ENCODE measurements at places on chromosomes 13 and 19.
A peak's percentile ranks its signal among the peaks of the same experiment; 100 is the strongest.

DNA sequence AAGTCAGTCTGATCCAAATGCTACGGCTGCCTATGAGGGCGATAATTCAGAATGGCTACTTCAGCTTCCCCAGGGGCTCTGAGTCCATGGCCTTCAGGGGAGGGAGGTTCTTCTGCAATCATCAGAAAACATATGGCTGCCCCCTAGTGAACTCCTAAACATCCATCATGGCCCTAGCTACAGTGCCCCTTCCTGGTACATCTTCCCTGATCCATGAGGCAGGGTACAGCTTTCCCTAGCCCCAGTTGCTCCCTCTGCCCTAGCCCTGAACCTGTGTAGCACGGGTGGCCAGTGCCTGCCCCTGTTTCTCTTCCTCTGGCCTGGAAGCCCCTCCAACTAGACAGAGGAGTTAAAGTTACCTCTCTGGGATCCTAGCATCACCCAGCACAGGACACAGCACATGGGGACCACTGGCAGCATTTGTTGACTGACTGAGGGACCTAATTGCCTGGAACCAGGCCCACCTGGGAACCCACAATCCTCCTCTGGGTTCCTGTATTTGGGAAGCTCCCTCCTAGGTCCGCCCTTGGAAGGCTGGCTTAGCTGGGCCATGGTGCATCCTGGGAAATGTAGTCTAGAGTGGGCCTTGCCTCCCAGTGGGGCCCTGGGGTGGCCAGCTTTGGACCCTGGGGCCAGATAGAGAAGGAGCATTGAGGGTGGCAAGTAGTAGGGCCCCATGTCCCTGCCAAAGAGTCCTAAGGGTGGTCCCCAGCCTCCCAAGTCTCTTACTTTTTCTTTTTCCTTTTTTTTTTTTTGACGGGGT lies 17.7 kb upstream of the SEMA6B start:
- DNase-seq, result no peak

- no peak for DNase-seq
Observed at GRCh38 chr13:108787700-108788414, 158.4 kb downstream of the MYO16 start.

DNA sequence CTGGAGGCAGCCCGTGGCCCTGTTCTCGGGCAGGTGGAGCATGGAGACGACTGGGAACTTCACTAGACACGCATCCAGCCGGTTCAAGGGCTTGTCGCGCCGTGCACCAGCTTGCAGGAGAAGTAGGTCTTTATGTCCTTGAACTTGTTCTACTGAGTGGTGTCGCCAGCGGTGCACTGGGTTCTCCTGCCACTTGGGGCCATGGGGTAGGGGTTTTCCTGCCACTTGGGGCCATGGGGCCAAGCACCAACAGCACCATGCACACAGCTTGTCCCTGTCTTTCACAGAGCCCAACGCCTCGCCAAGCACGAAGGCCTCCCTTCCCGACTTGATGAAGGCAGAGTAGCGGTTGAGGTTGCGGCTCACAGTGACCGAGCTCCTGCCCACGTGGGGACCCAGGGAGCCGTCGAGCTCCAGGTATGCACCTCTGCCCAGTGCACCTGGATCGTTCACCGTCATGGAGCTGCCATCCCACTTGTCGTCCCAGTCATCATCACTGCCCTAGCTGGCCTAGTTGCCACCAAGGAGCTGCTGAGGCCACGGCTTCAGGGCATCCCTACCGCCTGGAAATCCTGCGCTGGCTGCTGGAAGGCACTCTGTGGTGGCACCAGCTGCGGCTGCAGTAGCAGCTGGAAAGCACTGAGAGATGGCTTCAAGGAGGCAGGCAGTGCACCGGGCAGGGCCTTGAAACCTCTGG lies 40.5 kb upstream of the TPM4 start:
- no peak for DNase-seq

GRCh38 chr13:46006688-46007452 lies 45.7 kb downstream of the ZC3H13 start:
- no peak for DNase-seq

- no peak for DNase-seq
Observed at GRCh38 chr19:50820086-50820485, 3.5 kb downstream of the KLK1 start.

DNA sequence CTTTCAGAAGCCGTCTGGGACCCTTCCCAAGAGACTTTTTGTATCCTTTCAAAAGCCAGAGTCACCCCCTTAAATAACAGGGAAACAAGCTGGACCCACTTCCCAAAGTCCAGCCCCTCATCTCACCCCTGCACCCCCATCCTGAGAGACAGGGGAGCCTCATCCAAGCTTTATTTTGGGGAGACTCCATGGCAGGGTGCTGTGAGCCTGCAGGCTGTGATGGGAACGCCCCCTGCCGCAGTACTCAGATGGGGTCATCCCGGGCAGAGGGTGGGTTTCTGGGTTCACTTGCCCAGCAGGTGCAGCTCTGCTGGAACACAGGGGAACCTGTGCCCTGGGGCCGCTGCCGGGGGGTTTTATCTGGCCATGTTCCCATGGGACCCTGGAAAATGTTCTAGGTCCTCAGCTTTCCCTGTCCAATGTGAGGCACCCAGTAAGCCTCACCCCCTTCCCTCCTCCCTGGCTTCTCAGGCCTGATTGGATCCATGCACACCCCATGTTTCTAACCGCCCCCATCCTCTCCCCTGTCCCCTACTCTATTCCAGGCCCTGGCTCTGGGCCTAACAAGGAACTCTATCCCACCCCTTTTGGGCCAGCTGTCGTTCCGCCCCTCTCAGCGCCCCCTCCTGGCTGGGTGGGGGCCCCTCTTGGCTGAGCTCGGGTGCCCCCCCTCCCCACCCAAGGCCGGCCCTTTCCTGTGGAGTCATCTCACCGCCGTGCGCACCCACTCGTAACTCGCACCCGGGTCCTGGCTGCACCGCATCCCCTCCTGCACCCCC lies 1.0 kb downstream of the HIF3A start:
- no peak for DNase-seq

DNA sequence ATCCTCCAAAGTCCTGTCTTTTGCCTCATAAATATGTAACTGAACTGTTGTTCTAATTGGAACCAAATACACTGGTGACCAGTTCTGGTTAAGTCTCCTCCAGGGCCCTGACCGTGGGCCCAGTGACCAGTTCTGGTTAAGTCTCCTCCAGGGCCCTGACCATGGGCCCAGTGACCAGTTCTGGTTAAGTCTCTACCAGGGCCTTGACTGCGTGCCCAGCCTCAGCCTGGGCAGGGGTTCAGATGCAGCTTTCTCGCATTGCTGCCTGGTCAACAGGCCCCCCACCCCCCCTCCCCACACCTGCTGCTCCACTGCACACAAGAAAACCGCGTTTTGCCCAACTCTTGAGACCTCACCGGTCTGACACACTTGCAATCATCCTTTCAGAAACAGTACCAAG lies 3.8 kb upstream of the GRTP1 start:
- DNase-seq, result no peak

DNA sequence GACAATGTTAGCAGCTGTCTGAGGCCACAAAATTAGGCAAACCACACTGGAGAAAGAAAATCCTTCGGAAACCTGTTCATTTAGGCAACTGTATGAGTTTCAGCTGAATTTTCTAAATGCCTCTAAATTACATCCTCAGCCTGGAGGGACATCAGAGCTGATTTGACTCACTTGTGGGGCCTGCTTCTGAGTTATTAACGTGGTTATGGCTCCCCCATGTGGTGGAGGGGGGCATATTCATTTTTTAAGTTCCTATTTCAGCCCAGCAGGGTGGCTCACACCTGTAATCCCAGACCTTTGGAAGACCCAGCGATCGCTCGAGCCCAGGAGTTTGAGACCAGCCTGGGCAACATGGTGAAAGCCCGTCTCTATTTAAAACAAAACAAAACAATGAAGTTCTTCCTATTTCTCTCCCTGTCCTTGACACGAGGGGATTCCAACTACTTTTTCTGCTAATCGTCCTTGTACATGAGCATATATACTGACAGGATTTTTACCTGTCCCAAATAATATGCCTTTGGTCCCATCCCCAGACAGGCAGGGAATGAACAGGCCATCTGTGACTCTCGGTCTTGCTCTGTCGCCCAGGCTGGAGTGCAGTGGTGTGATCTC lies 31.5 kb upstream of the HIF3A start:
- peak; percentile 28 for DNase-seq

GRCh38 chr13:110628477-110628793 lies 13.1 kb downstream of the NAXD start:
- no peak for DNase-seq

GRCh38 chr13:35347679-35348205 lies 128.7 kb downstream of the MAB21L1 start:
- no peak for DNase-seq

DNA sequence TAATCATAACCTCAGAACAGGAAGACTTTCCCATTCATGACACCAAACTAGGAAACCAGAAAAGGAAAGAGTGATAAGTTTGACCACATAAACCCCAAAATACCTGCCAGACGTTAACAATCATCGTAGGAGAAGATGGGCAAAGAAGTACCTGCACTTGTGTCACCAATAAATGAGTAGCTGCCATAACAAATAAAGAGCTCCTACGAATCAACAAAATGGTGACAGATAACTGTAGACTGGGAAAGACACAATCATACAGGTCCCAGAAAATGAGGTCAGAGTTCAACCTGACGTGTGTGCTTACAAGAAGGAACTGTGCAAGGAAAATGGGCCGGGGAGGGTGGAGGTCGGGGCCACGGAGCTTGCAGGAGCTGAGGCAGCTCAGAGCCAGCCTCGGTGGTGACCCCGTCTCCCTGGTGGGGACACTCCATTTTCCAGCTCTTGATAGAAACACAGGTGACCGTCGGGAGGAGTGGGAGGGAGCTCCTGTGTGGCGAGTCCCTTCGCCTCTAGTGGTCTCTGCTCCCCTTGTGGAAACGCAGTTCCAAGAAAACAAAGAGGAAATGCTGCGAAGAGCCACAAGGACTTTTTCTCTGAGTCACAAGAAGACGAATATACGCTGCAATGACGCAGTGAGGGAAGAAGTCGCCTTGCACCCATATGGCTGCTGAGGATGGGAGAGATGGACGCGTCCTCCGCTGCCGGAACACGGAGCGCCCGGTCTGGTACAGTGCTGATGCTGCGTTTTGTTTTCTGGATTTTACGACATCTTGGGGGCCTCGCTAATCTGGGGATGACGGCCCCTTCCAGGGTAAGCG lies 9.5 kb downstream of the PIP5K1C start:
- DNase-seq, result no peak

GRCh38 chr13:40706439-40706838 lies 40.0 kb upstream of the FOXO1 start:
- no peak for DNase-seq

GRCh38 chr13:23725922-23726321 lies 155.7 kb downstream of the TNFRSF19 start:
- no peak for DNase-seq

DNA sequence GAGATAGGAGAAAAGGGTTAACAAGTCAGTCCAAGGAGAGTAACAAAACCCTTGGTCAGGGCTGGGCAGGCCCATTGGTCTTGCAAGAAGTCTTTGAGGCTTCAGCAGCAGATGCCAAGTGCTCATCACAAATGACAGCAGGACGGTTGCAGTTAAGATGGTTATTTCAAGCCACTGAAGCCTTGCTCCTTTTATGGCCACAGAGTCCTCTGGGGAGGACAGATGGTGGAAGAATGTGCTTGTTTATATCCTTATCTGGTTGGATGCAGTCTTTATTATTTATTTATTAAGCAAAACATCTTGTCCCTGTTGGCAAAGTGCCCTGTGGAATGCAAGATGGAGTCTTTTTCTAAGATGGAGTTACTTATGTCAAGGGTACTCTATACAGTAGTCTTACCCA lies 19.2 kb upstream of the ZNF331 start:
- no peak for DNase-seq

- no peak for DNase-seq
Observed at GRCh38 chr19:5949792-5950305, 28.1 kb downstream of the RANBP3 start.

DNA sequence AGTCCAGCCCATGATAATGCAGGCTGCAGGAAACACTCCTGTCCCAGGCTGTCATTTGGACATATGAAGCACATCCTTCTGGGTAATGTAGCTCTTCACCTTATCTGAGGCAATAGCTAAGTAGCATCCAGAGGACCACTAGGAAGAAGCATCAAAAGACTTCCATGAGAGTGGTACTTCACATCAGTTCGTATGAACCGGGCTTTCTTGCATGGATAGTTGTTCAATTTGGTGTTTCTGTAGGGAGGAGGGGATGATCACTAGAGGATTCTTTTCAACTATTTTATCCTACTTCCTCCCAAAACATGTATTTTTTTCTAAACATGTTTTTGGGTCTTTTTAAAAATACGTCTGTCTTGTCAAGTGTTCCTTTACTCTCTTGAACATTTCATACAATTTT lies 12.9 kb downstream of the ZNF302 start:
- DNase-seq, result no peak

DNA sequence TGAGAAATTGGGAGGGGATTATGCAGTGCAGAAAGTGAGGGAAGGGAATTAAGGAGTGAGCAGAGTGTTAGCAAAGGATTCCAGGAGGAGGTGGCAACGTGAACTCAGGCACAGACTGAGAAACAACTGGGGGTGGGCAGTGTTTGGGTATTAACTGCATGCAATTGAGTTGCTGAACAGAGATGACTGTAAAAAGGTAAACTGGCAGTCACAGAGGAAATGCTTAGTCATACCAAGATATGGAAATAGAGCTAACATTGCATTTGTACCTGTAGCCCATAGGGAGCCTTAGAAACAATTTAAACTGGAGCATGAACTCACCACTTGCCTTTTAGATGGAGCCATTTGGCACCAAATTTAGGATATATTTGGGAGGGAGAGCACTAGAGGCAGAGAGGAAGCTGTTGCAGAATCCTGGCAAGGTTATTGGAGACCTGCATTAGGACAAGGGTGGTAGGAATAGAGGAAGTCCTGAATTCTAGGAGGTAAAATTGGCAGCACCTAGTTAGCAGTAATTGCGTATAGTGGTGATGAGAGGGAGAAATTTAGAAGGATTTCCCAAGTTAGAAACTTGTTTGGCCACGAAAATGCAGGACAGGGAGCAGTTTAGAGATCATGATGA lies 100.6 kb upstream of the FRY start:
- no peak for DNase-seq

DNA sequence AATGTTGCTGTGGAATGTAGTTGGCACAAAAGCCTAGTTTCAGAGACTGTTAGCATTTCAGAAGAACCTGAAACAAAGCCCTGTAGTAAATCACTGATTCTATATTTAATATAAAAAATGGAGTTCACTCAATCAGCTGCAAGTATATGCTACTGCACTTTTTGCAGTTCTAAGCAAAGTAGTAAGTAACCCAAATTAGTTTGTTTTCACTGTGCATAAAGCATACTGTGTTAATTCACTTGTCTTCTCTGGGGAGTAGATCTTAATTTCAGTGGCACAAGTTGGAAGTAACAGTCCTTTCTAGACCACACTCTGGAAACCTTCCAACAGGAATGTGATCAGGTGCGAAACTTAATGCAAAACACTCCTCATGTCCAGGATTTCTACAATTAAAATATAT lies 139.3 kb downstream of the DACH1 start:
- DNase-seq, result no peak

- no peak for DNase-seq
Observed at GRCh38 chr19:16559780-16560276, 12.4 kb downstream of the SLC35E1 start.

DNA sequence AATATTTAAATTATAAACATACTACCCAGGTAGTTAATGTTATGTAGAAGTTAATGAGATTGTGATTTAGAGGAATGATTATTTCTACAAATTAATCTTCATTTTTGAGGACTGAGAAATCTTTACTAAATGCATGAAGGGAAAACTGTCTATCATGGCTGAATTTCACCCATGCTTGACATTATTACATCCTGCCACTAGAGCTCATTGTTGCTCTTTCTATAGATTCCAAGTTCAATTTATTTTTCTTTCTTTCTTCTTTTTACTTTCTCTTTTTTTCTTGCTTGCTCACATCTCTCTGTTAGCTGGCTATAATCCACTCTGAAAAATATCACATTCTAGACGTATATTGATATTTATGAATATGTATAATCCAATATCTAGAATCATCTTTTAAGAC lies 505.0 kb upstream of the KLHL1 start:
- DNase-seq, result no peak
